ENCODE measurements at places on chromosomes 5 and 9.
A peak's percentile ranks its signal among the peaks of the same experiment; 100 is the strongest.

GRCh38 chr9:127832248-127832647 lies 22.2 kb downstream of the ENG start:
- DNase-seq = no peak

DNA sequence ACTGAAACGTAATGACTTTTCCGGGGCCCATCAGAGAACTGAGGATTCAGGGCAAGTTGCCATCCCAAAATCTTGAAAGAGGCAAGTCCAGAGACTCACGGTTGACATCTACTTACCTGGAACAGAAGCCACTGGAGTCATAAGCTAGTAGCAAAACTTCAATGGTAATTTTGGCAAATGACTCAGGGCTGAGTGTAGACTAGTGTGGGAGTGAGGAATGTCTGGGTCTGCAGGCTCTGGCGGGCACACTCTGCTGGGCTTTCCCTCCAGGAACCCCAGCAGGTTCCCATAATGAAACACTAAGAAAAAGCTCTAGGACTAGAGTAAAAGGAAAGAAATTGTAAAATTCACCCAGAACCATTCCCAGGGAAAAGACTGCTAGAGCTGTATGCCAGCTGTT lies 122.9 kb upstream of the NFIL3 start:
- DNase-seq = peak; percentile 82

- peak; percentile 69 for DNase-seq
Measured at GRCh38 chr5:115068239-115069086, 101.2 kb downstream of the TRIM36 start.

- DNase-seq = no peak
Measured at GRCh38 chr9:27514551-27514950, 9.5 kb upstream of the IFNK start.

DNA sequence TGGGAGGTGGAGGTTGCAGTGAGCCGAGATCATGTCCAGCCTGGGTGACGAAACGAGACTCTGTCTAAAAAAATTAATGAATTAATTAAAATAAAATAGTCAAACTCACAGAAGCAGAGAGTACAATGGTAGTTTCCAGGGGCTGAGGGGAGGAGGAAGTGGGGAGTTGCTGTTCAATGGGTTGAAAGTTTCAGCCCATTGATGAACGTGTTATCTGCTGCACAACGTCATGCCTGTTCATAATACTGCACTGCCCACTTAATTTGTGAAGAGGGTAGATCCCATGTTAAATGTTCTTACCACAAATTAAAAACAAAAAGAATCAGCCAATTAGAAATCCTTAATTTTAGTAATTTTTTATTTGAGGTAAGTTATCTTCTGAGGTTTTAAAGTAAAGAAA lies 16.4 kb upstream of the RUFY1 start:
- DNase-seq = no peak

DNA sequence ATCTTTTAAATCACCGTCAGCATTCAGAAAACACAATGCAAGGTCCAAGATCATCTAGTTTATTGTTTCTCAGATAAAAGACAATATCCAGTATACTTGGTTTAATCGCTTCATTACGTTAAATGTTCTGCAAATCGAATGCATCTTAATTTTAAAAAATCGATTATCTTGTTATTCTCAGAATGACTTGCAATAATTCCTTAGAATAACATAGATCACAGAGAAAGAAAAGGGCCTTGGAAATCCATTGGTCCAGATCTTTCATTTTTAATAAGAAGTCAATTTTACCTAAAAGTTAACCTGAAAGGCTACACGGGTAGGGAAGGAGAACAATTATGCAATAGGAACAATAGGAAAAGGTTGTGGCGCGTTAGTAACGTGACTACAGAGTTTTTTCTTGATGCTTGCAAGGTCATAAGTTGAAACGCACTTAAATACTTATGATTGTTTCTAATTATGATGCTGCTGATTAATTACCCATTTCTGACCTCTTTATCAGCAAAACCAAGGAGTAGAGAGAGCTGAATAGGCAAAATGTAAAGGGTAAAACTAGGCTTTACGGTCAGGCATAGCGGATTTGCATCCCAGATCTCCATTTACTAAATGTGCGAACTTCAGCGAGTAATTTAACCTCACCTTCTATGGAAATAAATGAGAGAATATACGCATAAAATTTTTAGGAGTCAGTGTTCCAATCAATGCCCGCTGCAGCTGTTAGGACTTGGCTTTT lies 769 bp upstream of the LYRM7 start:
- no peak for DNase-seq

- no peak for DNase-seq
Measured at GRCh38 chr9:97845130-97845529, 7.9 kb upstream of the FOXE1 start.

DNA sequence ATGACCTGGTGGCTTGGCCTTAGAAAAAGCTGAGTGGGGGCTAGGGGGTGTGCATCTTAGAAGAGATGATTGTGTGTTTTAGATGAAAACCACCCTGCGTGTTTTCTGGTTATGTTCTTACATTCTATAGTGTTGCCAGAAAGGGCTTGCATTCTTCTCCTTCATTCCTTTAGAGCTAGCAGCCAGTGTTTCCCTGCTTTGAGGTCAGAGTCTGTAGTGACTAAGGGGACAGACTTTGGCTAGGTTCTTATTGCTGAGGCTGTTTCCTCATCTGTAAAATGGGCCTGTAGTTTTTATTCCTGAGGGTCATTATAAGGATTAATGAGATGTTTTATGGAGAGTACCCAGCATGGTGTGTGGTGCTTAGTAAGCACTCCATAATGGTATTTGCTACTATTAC lies 6.4 kb downstream of the MAST4 start:
- no peak for DNase-seq

DNA sequence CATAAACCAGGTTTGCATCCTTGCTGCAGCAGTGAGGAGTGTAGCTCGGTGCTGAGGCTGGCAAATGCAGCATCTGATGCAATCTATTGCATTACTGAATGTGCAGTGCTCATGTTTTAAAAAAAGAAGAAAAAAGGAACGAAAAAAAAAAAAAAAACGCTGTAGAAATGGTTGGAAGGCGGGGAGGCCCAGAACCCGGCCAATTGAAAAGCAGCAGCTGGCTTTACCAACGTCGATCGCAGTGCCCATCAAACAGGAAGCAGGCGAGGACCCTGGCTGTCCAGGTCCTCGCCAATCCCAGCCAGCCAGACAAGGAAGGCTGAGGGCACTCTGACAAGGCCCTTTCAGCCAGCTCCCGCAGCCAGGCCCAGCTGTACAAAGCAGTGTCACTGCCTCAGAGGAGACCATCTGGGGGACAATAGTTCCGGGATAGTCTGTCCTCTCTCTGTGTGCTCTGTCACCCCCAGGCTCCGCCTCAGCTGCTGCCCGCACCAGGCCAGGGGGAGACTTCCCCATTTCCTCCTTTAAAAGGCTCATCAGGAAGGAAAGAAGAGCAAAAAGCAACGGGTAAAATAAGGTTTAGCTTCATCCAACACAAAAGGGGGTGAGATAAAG lies 21.8 kb upstream of the CPEB4 start:
- no peak for DNase-seq

DNA sequence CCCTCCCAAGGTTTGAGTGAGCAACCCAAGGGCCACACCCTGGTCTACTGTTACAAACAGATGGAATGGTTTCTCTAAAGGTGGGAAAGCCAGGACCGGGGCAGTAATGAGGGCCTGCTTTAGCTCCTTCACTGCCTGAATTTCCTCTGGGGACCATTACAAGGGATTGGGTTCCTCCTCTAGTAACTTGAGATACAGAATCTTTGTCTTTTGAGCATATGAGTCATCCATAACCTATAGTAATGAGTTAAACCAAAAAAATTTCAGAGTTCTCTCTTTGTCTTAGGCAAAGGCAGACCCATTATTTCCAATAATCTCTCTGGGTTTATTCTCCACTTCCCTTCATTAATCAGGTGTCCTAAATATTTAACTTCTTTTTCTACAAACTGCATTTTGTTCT lies 618.8 kb downstream of the HINT1 start:
- DNase-seq = no peak

GRCh38 chr9:3863111-3863528 lies 337.3 kb upstream of the RFX3 start:
- DNase-seq = peak; percentile 95

GRCh38 chr5:135477613-135478066 lies 25.5 kb upstream of the TIFAB start:
- DNase-seq = no peak

GRCh38 chr5:59596586-59597350 lies 296.8 kb downstream of the PDE4D start:
- DNase-seq = peak; percentile 41

- DNase-seq = no peak
Measured at GRCh38 chr9:36788534-36788933, 215.8 kb downstream of the MELK start.

DNA sequence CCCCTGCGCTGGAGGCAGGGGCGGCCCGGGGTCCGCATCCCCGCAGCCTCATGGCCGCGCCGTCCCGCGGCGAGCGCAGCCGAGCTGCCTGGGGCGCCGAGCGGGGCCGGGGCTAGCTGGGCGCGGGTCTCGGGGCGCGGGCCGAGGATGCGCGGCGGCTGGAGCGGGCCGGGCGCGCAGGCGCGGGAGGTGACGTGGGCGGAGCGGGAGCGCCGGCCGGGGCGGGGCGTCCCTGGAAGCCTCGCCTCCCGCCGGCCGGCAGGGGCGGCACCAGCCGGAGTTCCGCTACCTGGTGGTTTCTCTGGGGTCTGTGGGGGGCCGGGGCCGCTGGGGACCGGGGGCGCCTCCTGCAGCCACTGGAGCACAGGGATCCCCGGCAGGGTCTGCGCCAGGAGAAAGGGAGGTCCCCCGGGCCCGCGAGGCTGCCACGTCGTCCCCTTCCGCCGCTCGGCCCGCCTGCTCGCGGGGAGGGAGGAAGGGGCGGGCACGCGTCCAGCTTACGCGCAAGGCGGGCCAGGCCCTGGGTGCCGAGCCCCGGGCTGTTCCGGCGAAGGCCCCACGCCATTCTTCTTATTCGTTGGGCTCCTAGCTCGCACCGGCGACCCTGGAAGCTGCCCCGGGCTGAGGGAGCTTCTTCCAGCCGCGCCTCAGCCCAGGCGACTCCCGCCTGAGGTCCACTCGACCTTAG lies at the start of gene LPCAT1:
LPCAT1 (minus strand) TSS at position 168 of the 688 bp plus-strand sequence; CDS start at position 52, 116 bp downstream.
- peak; percentile 57 for DNase-seq

DNA sequence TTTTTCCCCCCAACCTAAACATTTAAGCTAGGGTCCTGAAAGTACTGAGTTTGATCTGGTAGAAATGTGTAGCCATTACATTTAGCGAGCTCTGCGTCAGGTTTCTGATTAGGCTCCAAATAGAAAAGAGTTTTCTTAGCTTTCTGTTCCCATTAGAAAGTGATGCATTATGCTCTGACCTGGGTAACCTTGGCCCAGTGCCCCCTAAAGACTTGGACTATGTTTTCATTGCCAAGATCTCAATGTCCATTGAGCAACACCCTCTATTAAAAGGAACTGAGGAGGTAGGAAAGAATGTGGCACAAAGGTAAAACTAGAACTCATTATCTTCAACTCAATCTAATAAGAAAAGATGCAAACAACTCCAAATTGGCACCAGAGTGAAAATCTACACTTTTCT lies 358.9 kb upstream of the PCSK5 start:
- DNase-seq = no peak

- no peak for DNase-seq
Measured at GRCh38 chr5:118988866-118989180, 476 bp upstream of the DTWD2 start.

GRCh38 chr5:80417973-80418372 lies 10.1 kb downstream of the ZFYVE16 start:
- DNase-seq = no peak

GRCh38 chr5:36070687-36071571 lies 4.2 kb upstream of the UGT3A2 start:
- DNase-seq = no peak

DNA sequence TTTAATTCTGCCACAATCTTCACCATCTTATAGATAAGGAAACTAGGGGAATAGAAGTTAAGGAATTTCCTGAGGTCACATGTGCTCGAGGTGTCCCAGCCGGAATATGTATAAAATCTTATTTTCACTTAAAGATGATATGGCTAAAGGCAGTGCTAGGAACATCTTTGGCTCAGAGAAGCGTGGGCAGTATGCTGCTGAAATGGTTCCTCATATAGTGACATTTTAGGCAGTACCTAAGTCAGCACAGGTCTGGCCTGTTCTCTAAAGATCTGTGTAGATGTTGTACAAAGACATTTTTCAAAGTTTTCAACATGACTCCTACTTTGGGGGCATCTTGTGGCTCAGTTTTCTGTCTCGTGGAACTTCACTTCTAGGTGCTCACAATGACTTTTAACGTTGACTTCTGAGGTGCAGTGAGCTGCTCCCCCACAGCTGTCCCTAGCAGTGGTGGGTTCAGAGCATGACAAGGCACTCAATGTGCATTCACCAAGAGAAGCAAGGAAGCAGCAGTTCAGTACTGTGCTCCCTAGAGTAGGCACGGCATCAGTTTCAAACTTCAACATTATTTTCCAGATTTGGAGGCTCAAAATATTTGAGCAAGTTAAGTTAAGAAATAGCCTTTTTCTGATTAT lies 40.3 kb downstream of the TNFAIP8 start:
- no peak for DNase-seq

DNA sequence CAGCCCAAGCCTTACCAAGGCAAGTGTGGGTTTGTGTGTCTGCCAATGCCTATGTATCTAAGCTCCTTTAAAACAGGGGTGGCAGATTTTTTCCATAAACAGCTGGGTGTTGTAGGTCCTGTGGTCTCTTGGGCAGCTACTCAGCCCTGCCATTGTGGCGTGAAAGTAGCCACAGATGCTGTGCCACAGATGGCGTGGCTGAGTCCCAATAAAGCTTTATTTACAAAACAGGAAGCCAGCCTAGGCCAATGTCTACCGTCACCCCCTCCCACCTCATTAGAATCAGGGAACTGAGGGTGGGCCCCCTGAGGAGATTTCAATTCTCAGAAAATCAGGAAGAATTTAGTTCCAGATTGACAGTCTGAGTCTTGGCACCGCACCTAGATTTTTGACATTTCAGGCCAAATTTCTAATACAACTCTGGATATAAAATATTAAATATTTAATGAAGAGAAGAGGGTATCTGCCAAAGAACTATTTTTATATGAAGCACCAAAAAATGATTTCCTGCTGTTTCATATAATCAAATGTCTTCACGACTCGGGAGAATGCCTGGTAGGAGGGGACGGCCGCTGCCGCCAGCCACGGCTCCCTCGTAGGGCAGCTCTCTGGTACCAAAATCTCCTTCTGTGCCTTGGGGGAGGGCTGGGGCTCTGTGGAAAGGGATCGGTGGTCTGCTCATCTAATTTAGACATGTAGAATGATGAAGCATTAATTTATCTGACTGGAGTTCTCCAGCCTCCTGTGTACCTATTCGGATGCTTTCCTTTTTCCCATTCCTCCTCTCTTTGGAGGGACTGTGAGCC lies 420.9 kb downstream of the IRX2 start:
- no peak for DNase-seq

DNA sequence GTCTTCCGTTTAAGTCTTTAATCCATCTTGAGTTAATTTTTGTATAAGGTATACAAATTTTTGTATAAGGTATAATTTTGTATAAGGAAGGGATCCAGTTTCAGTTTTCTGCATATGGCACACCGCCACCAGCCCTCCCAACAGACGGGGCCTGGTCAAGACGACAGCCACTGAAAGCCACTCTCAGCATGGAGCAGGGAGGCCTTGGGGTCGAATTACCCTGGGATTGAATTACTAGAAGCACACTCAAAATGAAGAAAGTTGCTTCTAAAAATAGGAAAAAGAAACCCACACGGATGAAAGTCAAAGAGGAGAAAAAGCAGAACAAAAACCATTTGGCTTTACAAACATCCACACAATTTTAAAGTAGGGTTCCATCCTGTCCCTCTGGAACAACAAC lies 586.2 kb upstream of the ADAMTS16 start:
- no peak for DNase-seq
